Jurkat, Clone E6-1 (cell line): ENCODE measurements at places on chromosomes 12 and 14.

GRCh38 chr12:75642226-75642625, 130.8 kb upstream of the KRR1 start:
- no peak for DNase-seq

- no peak for DNase-seq
These were observed 7.8 kb upstream of the CACNA2D4 start for GRCh38 chr12:1926251-1926657.

DNA sequence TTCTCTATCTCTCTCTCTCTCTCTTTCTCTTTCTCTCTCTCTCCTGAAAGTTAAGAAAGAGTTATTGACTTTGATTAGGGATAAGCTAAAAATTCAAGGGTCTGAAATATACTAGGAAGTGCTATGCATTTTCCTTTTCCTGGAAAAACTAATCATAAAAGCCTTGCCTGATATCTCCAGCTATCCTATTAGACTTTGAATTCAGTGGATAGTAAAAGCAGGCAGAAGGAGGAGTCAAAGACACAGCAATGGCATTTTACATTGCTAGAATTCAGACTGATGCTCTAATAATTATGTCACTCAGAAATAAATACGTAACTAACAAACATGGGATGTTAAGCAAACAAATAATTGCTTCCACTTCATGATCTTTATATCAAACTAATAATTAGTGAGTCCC, 272.0 kb downstream of the SSPN start:
- no peak for DNase-seq

- DNase-seq, result no peak
These were observed 80.1 kb downstream of the SSPN start for GRCh38 chr12:26275313-26276131.

DNA sequence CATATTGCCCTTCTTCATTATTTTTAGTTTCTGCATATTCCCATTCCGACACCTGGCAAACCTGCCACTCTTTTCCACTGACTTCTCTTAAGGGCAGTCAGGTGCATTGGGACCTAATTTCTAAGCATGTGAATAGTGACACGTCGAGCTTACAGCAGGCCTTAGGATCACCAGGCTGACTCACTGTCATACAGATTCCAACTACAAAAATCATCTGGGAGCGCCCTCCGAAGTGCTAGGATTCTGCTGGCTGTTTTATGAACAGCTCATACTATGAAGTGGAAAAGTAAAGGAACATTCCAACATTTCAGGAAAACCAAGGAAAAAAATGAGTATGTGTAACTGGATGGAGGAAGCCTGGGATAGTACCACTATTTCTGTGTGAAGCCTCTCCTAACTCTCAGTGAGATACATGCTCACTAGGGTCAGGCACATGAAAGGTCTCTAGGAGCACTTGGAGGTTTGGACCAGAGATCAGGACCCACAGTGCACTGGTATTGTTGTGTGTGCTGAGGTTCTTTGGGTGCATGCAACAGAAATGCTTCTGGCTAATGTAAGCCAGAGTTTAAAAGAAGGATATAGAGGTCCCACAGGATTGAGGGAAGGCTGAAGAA, 257.4 kb downstream of the ZFP36L1 start:
- DNase-seq, result no peak

DNA sequence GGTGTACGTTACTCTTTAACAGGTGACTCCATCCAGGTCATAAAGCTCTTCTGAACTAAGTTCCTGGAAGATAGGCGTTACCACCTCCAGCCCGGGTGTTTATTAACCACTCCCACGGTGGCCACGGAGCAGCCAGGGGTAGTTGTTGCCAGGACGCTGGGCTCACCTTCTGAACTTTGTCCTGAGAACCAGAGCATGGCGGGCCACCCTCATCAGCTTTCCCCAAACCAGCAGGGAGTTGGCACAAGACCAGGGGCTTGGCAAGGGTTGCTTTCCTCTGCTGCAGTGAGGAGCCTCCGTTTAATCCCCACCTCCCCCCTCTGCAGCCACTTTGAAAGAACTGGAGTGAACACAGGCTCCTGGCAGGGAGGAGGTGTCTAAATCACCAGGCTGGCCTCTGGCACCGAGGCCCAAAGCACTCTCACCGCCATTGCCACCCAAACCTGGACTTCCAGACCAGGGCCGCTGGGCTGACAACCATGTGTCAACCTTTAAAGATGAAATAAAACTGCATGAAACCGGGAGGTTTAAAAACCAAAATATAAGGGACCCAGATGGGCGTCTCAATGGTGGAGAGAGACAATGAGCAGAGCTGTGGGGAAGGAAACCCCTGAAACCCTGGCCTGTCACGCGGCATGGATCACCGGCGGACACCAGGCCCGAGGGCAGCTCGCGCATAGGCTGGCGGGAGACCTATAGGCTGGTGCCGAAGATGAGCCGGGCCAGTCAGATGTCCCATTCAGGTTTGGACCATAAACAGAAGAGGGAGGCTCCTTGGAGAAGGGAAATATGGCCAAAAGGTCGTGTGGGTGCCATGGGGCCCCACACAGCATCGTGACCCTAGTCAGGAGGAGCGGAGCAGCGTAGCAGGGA, 30.9 kb upstream of the TDRD9 start:
- no peak for DNase-seq

GRCh38 chr14:73567358-73567757, 1.7 kb upstream of the ACOT2 start:
- no peak for DNase-seq
